Naive thymus-derived CD8-positive, alpha-beta T cell (primary cell): ENCODE measurements at places on chromosomes 1 and 21.

DNA sequence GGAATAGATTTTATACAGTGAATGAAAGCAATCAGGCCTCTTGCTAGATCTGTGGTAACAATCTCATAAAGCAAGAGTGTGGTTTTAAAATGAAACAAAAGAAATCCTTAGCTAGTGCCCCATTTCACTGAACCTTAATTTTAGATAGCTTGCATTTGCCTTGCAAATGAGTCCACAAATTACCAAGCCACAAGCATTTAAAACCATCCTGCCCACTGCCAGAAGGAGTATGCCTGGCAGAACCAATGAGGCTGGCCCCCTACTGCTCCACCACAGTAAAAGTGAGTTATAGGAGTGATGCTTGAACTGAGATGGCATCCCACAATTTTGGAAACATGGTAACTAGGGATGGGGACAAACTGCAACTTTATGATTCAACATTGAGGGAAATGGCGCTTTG, 206.4 kb upstream of the LMO4 start:
- no peak for DNase-seq

- DNase-seq: no peak
Observed at GRCh38 chr1:169576935-169577331, 9.3 kb downstream of the F5 start.

DNA sequence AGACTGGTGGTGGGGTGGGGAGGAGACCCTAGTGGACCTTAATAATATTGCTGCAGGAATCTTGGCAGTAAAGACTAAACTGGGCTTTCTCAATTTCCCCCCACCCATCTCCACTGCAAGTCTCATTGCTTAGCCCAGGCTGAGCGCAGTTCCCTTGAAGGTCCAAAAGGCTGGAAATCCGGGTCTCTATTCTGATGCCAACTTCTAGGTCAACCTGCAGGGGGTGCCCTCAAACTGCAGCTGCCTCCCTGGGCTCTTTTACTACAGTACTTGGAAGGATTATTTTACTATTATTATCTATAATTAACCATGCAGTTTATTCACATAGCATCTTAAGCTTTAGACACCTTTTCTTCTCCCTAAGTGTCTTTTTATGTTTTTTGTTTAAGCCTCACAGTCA, 85.4 kb upstream of the WARS2 start:
- no peak for DNase-seq

- no peak for DNase-seq
Observed at GRCh38 chr1:210434223-210434622, 105.5 kb downstream of the HHAT start.

GRCh38 chr1:219264561-219264960, 90.9 kb downstream of the LYPLAL1 start:
- DNase-seq: no peak

DNA sequence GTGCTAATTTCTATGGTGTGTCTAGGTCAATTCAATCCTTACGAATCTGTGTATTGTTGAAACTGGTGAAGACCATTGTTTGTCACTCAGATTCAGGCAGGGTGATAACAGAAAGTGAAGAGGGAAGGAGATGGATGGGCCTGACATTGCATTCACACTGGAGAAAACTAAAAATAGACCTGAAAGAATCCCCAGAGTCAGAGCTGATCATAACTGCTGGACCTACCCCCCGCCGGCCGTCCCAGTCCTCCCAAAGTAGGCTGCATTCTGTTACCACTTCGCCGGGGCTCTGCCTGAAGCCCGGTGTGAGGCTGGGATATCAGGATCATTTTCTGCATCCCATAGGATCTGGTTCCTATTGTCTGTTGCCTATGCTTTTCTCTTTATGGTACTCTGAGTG, 121.1 kb downstream of the NUF2 start:
- no peak for DNase-seq

DNA sequence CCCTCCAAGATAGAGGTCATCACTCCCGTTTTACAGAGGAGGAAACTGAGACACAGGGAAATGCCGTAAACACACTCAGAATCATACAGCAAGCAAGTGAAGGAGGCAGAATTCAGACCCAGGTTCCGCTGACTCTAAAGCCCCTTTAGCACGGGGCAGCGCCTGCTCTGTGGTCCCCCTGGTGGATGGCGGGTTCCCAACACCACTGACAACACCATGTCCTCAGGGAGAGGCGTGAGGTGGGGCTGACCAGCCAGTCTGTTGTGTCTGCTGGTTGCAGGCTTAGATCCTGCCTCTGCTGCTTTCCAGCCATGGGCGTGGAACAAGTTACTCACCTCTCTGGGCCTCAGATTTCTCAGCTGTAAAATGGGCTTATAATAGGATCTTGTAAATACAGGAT, 617.3 kb downstream of the MATN1 start:
- no peak for DNase-seq

- no peak for DNase-seq
Observed at GRCh38 chr1:223153177-223154119, 10.4 kb upstream of the TLR5 start.

- DNase-seq: peak; percentile 52
Observed at GRCh38 chr1:53485478-53486394, 26.5 kb downstream of the DMRTB1 start.

DNA sequence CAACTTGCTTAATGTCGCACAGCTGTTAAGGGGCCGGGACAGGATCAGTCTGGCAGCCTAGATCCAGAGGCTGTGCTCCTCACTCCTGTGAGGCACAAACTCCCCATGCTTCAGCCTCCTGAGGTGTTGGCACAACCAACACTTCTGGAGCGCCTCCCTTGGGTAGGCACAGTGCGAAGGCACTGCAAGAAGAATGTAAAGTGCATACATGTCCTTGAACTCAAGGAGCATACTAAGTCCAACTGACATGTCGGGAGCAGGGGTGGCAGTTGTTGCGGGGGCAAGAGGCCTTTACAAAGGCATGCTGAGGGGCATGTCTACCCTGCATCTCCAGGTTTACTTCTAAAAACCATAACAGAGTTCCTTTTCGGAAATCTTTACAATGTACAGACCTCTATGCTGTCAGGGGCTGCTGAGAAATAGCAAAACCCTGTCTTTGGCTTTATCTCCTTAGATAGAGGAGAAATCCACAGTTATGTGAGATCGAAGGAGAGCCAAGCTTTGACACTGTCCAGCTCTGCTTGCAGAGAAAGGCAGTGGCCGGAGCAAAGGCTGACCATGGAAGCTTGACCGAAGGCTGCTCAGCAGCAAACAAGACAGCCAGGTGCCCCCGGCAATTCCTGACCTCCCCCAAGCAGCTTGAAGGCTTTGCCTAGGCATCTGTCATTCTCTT, 93.9 kb downstream of the CDC7 start:
- DNase-seq: no peak

DNA sequence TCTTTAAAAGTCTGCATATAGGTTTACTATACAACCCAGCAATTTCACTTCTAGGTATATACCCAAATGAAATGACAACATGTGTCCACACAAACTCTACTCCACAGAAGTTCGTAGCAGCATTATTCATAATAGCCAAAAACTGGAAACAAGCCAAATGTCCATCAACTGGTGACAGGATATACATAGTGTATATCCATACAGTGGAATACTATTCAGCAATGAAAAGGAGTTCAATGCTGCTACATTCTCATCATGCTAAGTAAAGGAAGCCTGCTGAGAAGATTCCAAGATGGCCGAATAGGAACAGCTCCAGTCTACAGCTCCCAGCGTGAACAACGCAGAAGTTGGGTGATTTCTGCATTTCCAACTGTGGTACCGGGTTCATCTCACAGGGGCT, 200.6 kb downstream of the PATJ start:
- no peak for DNase-seq

DNA sequence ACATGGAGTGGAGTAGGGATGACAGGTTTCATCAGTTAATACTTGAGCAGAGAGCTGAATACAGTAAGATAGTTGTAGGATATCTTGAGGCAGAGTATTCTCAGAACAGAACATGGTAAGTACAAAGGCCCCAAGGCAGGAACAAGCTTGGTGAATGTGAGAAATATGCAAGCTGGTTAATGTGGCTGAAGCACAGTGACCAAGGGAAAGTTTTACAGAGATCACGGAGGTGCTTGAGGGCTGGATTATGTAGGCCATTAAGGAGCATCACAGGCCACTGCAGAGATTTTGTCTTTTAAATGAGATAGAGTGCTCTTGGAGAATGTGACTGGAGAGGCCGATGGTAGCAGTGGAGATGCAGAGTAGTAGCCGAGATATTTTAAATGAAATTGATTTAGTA, 54.0 kb upstream of the BOLA1 start:
- no peak for DNase-seq

GRCh38 chr1:201461645-201462441, 7.1 kb downstream of the PHLDA3 start:
- DNase-seq: no peak

DNA sequence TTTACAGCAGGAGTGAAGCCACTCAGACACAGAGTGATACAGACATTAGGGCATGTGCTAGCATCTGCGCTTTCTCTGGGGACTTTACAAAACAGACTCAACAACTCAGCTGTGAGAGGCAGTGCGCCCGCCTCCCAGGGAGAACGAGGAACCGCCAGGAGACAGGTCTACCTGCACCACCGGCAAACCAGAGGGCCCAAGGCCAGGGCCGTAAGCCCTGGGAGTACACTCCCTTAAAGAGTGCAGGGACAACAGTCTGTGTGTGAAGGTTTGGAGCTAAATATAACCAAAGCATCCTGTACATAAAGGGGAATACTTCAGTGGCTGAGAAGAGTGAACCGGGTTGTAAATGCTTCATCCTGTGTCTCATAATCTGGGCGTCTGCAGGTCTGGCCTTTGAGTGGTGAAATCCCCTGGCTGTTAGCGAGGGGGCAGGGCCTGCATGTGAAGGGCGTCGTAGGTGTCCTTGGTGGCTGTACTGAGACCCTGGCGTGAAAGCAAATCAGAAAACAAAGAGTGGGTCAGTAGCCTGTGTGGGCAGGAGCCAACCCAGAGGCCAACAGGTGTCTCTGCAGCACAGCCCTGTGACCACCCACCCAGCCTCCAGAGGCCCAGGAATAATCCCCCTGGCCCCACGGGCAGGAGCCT, 86.9 kb downstream of the CD247 start:
- no peak for DNase-seq

DNA sequence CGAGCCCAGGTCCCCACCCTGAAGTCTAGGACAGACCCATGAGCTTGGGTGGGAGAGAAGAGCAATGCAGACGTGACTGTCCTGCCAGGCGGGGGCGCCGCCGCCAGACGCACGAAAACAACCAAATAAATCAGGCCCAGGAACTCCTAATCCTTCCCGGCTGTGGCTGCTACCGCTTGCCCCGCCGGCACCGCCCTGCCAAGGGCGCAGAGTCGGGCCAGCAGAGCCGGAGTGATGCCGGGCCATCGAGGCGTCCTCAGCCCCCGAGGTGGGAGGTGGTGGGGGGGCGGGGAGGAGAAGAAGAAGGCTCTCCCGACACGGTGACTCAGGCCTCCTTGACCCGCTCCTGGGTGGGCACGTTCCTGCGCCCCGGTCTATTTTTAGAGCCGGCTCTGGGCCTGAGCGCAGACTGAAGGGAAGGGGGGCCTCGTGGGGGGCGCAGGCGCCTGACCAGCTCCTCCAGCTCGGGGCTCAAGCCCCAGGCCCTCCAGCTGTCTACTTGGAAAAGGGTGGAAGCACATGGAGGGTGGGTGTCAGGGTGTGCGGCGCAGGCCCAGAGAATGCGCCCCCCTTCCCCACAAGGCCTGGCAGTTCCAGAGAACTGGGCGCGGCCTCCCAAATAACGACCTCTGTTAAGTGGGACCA, 10.7 kb upstream of the COL16A1 start:
- peak; percentile 18 for DNase-seq

DNA sequence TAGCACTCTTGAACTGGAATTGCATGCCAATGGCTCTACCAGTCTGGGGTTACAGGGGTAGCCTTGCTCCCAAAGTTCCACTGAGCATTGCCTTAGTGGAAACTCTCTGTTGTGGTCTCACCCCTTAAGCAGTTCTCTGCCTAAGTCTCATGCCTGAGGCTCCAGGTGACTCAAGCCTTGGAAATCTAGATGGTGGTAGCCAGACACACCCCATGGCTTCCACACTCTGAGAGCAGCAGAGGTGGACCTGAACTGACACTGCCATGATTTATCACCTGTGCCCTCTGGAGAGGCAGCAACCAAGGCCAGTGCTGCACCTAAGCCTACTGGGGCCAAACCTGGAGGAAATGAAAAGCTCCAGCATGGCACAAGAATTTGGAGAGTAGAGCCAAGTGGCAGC, 285.7 kb upstream of the PKN2 start:
- no peak for DNase-seq

GRCh38 chr1:244450597-244451538, 841 bp downstream of the ADSS2 start:
- peak; percentile 76 for DNase-seq

- peak; percentile 71 for DNase-seq
Observed at GRCh38 chr21:31397939-31398338, 53.9 kb upstream of the TIAM1 start.

DNA sequence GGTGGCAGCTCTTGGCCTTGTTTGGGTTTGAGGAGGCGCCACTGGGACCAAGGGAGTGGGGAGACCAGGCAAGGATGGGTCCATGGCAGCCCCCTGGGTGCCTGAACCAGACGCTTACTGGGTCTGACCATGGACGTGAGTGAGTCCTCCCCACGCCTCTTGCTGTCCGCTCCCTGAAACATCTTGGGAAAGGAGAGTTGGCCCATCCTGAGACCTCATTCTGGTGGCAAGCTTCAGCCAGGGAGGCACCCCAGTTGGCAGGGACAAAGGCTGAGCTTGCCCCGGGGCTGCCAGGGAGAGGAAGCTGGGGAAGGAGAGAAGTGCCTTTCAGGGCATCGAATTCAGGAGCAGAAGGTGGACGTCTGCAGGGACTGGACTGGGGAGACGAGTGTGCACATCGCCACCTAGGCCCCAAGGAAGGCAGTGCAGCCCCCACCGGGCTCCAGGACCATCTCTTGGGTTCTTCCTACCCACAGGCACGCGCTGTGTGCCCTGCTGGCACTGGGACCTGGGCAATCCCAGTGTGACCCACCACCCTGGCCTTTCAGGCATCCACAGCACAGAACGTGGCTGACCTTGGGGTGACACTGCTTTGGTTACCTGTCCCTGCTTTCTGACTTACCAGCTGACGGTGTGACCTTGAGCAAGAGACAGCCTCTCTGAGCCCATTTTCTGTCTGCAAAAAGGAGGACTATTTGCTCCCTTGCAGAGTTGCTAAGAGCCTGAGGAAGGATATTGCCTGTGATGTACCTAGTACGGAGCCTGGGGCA, 132.9 kb upstream of the WNT4 start:
- DNase-seq: peak; percentile 10

GRCh38 chr21:43322805-43323204, 104.1 kb downstream of the SIK1 start:
- DNase-seq: no peak

- no peak for DNase-seq
Observed at GRCh38 chr21:39197448-39198233, 14.4 kb upstream of the PSMG1 start.

- peak; percentile 90 for DNase-seq
Observed at GRCh38 chr1:100927276-100927675, 31.4 kb downstream of the SLC30A7 start.

DNA sequence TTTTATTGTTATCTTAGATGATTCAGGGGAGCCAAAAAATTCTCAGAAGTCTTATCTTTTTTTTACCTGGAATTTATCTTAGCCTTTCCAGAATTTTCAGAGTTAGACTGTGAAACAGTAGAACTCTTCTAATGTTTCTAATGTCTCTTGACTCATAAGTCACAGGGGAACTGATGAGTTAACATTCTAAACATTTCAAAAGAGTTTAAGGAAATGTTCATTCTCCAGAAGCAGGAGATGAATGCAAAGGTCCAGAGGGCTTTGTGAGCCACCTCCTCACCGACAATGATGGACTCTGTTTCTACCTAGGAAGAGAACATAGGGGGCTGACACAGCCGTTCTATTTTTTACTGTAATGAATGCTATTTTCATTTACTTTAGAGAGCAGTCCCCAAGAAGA, 157.5 kb downstream of the BRINP2 start:
- DNase-seq: no peak

GRCh38 chr1:72662918-72663317, 380.6 kb upstream of the NEGR1 start:
- no peak for DNase-seq

GRCh38 chr1:71339238-71339637, 258.4 kb upstream of the ZRANB2 start:
- no peak for DNase-seq
